Pulmonary artery endothelial cell (primary cell): ENCODE measurements at places on chromosomes 2 and 18. TPM values are rescaled to one million over a fixed set of nuclear protein-coding genes. Genes with fewer than 3 reads are reported as not detected.

POTEF gene
- total RNA-seq = under 0.01 TPM in 1 of 2 replicates, not detected in the other

FBXO36 gene
- total RNA-seq = 0.63 and 2.0 TPM in 2 replicates

SULT1C4 gene
- total RNA-seq = 4.8 and 7.0 TPM in 2 replicates

NT5DC4 gene
- total RNA-seq = not detected in 2 replicates
